Bronchial epithelial cell (primary cell): ENCODE measurements at places on chromosomes 2 and 18. TPM values are rescaled to one million over a fixed set of nuclear protein-coding genes. Genes with fewer than 3 reads are reported as not detected.

SLC9A4 gene
- total RNA-seq, result under 0.01 and 0.13 TPM in 2 replicates

RAD51AP2 gene
- total RNA-seq, result 0.13 TPM in 1 of 2 replicates, not detected in the other

LRPPRC gene
- 50.4 and 70.3 TPM in 2 replicates for total RNA-seq

SRD5A2 gene
- under 0.01 TPM in 1 of 2 replicates, not detected in the other for total RNA-seq

ITPRIPL1 gene
- total RNA-seq, result 1.6 and 2.6 TPM in 2 replicates

RPRM gene
- 0.13 TPM in 1 of 2 replicates, not detected in the other for total RNA-seq

NEB gene
- 0.26 and 0.90 TPM in 2 replicates for total RNA-seq

RTP5 gene
- total RNA-seq, result not detected in 2 replicates

GKN2 gene
- not detected in 2 replicates for total RNA-seq

DQX1 gene
- 1.6 and 5.6 TPM in 2 replicates for total RNA-seq

DUSP2 gene
- 1.8 and 5.3 TPM in 2 replicates for total RNA-seq

C2orf72 gene
- under 0.01 TPM in 1 of 2 replicates, not detected in the other for total RNA-seq

NRP2 gene
- 12.8 and 21.3 TPM in 2 replicates for total RNA-seq

SIX2 gene
- 3.7 and 4.2 TPM in 2 replicates for total RNA-seq

VWC2L gene
- under 0.01 TPM in 1 of 2 replicates, not detected in the other for total RNA-seq

SPATA3 gene
- total RNA-seq, result not detected in 2 replicates

CFAP221 gene
- total RNA-seq, result 0.26 TPM in 1 of 2 replicates, not detected in the other

ERFE gene
- 4.2 and 5.8 TPM in 2 replicates for total RNA-seq

LRRC30 gene
- total RNA-seq, result not detected in 2 replicates

ECEL1 gene
- total RNA-seq, result not detected in 2 replicates

NCK2 gene
- total RNA-seq, result 90.0 and 99.3 TPM in 2 replicates

DCDC2C gene
- not detected in 2 replicates for total RNA-seq

TNFAIP6 gene
- total RNA-seq, result 0.13 and 2.6 TPM in 2 replicates

GPAT2 gene
- 0.26 and 0.79 TPM in 2 replicates for total RNA-seq

OTOS gene
- not detected in 2 replicates for total RNA-seq

COLEC11 gene
- total RNA-seq, result 0.26 and 0.38 TPM in 2 replicates
